Progenitor cell of endocrine pancreas (in vitro differentiated cells): ENCODE measurements at places on chromosomes 5 and 9.
A peak's percentile ranks its signal among the peaks of the same experiment; 100 is the strongest.

DNA sequence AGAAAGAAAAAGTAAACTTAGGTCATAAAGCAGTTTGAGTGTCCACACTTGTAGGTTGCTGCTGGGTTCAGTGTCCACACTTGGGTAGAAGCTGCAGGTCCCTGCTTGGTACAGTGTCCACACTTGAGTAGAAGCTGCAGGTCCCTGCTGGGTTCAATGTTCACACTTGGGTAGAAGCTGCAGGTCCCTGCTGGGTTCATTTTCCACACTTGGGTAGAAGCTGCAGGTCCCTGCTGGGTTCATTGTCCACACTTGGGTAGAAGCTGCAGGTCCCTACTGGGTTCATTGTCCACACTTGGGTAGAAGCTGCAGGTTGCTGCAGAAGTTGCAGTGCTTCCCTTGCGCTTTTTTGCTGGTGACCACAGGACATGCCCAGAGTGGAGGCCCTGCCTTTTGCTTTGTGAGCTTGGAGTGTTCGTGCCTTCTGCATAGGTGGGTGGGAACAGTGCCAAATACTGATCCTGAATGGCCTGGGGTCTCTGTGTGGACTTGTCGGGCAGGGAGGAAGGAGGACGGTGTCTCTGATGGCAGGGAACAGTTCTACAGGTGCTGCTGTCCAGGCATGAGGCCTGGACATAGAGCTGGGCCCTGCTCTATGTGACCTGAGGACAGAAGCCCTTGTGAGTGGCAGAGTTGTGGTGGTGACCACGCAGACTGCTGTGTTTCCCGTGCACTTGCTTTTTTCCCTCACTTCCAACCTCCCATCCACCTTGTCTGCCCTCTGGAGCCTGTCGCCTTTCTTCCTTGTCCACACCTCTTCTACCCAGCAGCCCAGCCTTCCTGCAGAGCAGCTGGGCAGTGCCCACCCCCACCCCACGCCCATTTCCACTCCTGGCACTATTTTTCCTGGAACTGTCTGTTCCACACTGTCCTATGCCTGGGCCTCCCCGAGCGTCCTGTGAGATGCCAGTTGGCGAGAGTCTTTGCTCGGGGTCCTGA lies 120.8 kb downstream of the EHMT1 start:
- H3K4me1 ChIP-seq = no peaks in the 10 kb centered on the region
- no peak for DNase-seq
- H3K4me3 ChIP-seq = no peak overlapping the region
- peak overlapping the region; percentile 56 for H3K27ac ChIP-seq

- H3K27ac ChIP-seq = no peak overlapping the region
- H3K4me3 ChIP-seq = no peak overlapping the region
- no peak for DNase-seq
- no peaks in the 10 kb centered on the region for H3K36me3 ChIP-seq
Observed at GRCh38 chr5:170639221-170639925, 135.6 kb downstream of the KCNIP1 start.

- no peak overlapping the region for H3K4me3 ChIP-seq
- H3K36me3 ChIP-seq = peaks cover 2% of the 10 kb centered on the region
- no peak for DNase-seq
Observed at GRCh38 chr9:121242219-121242958, 25.6 kb upstream of the GSN start.

DNA sequence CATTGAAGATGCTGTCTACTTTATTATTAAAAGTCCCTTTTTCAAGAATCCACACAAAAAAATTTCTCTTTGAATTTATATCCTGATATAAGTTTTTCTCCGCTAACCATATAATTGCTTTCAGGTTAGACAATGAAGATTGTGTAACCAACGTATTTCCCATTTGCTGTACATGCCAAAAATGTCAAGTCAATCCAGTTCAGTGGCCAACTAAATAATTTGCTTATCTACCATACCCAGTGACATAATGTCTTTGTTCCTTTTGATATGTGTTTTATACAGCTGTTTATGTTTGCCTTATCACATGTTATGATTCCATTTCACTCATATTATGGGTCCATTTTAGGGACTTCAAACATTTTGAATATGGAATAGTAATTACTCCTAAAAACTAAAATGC lies 349.9 kb downstream of the EFNA5 start:
- no peaks in the 10 kb centered on the region for H3K36me3 ChIP-seq
- H3K4me3 ChIP-seq = no peak overlapping the region

DNA sequence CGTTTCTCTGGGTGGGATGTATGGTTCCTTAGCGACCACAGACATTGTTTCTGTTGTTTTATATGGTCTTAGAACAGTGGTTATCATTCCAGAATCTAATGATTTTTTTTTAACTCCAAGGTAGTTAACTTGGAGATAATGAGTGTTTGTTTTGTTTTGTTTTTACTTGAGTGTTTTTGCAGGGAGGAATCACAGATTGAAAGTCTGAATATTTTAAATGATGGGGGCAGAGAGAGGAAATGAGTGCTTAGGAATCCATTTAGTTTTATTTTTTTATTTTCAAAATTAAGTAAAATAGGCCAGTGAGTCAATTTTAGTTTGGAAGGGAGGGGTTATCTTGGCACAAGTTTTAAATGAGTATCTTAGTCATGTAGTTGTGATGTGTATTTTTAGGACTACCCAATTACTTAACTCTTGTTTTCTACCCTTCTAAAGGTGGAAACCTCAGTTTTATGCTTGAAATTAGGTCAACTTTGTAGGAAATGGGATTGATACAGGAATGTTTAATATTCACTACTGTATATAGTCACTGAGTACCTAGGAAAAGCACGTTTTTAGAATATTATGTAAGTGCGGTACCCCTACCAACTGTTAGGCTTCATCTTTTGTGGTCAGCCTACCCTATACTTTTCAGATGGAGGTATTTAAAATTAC lies 2.0 kb downstream of the UBE2R2 start:
- no peaks in the 10 kb centered on the region for H3K27me3 ChIP-seq
- H3K4me3 ChIP-seq = peak overlapping the region; percentile 88
- DNase-seq = no peak
- H3K27ac ChIP-seq = peak overlapping the region; percentile 97

GRCh38 chr5:151106043-151106442 lies 25.2 kb upstream of the TNIP1 start:
- no peaks in the 10 kb centered on the region for H3K27me3 ChIP-seq
- H3K4me1 ChIP-seq = peaks cover 3% of the 10 kb centered on the region
- no peak overlapping the region for H3K27ac ChIP-seq
- no peak for DNase-seq
- no peaks in the 10 kb centered on the region for H3K36me3 ChIP-seq
- no peak overlapping the region for H3K4me3 ChIP-seq

DNA sequence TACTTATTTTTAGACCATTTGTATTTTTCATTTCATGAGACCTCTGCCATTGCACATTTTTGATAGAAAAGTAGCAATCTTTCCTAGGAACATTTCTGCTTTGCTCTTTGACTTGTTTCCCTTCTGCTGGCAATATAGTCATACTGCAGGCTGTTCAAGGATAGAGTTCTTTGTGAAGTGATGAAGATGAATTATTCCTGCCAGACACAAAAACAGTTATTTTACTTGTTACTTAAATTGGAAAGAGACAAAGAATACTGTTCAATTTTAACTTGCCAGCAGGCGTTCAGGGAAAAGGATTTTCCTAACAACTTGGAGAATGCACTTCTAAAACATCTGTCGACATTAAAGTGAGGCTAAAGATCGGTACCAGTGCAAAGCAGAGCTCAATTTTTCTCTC lies 251.7 kb upstream of the ACTBL2 start:
- no peaks in the 10 kb centered on the region for H3K27me3 ChIP-seq
- no peaks in the 10 kb centered on the region for H3K36me3 ChIP-seq
- no peak overlapping the region for H3K27ac ChIP-seq
- DNase-seq = no peak
- no peak overlapping the region for H3K4me3 ChIP-seq

GRCh38 chr9:129094387-129095169 lies 13.7 kb downstream of the DOLPP1 start:
- no peak for DNase-seq
- no peak overlapping the region for H3K27ac ChIP-seq
- peaks cover 8% of the 10 kb centered on the region for H3K36me3 ChIP-seq
- H3K4me1 ChIP-seq = no peaks in the 10 kb centered on the region

GRCh38 chr5:170503990-170504596 lies at the start of gene KCNIP1:
Gene KCNIP1 (plus strand): TSS chr5:170504020.
- H3K27ac ChIP-seq = peak within 1 kb of the TSS; percentile 89
- no peaks in the 10 kb centered on the region for H3K36me3 ChIP-seq
- peak within 1 kb of the TSS; percentile 70 for H3K4me3 ChIP-seq
- H3K4me1 ChIP-seq = peaks cover 20% of the 10 kb centered on the region
- peaks cover 35% of the 10 kb centered on the region for H3K27me3 ChIP-seq
- peak; percentile 55 for DNase-seq

- no peaks in the 10 kb centered on the region for H3K36me3 ChIP-seq
- peak overlapping the region; percentile 33 for H3K4me3 ChIP-seq
- peak overlapping the region; percentile 82 for H3K27ac ChIP-seq
- peaks cover 10% of the 10 kb centered on the region for H3K27me3 ChIP-seq
- H3K4me1 ChIP-seq = peaks cover 19% of the 10 kb centered on the region
Observed at GRCh38 chr5:56668996-56669395, 146.4 kb upstream of the MAP3K1 start.

GRCh38 chr5:75710637-75711036 lies 6.6 kb downstream of the POC5 start:
- H3K27me3 ChIP-seq = no peaks in the 10 kb centered on the region
- peaks cover 1% of the 10 kb centered on the region for H3K36me3 ChIP-seq
- no peak for DNase-seq
- H3K27ac ChIP-seq = no peak overlapping the region

DNA sequence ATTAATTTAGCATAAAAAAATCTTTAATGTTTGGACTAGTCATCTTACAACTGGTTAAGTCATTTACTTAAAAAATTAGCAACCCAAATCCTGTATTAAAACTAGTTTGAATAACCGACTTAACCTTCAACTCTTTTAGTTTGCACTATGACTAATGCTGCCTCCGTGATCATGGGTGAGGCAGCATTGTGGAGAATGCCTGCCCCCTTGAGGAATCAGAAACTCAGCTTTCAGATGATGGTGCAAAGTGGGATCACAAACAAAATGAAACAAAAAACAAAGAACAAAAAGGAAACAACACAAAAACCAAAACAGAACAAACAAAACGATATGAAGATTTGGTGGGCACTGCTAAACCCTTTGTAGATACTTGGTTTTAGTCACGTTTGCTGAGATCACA lies 127.0 kb upstream of the PALM2AKAP2 start:
- no peak overlapping the region for H3K4me3 ChIP-seq
- no peak overlapping the region for H3K27ac ChIP-seq
- no peaks in the 10 kb centered on the region for H3K36me3 ChIP-seq
- peaks cover 42% of the 10 kb centered on the region for H3K27me3 ChIP-seq
- H3K4me1 ChIP-seq = no peaks in the 10 kb centered on the region

GRCh38 chr5:76638479-76638878 lies 15.3 kb upstream of the F2RL2 start:
- H3K36me3 ChIP-seq = no peaks in the 10 kb centered on the region
- H3K27me3 ChIP-seq = no peaks in the 10 kb centered on the region
- H3K4me1 ChIP-seq = no peaks in the 10 kb centered on the region
- H3K27ac ChIP-seq = no peak overlapping the region
- no peak for DNase-seq

DNA sequence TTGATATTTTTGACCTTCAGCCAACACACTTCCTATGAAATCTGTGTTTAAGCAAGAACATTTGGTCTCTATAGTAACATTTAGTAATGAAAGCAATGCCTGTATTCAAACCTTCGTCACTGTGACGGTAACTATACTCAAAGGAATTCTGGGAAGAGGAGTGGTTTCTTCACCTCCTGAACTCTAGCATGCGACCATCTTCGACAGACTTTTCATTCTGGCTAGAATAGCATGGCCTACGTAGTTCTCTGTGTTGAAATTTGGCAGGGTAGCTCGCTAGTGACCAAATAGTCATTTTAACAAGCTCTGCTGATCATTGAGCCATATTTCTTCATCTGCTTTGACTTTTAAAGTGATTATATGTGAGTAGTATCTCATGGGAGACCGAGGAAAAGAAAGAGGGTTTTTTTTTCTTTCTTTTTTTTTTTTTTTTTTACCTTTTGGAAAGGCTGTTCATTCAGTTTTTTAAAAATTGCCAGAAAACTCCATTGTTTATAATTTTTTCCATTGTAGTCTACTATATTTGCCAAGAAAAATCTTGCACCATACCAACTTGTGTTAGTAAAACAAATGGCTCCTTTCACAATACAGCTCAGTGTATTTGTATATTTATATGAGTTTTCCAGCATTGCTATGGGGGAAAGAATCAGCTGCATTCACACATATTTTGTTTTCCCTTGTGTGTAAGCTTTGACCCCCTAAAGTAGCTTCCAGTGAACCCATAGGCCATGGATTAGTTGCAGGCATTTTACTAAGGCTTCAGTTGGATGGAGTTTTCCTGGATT lies 166.8 kb downstream of the NNT start:
- no peak for DNase-seq
- H3K4me1 ChIP-seq = no peaks in the 10 kb centered on the region
- H3K27ac ChIP-seq = no peak overlapping the region
- no peak overlapping the region for H3K4me3 ChIP-seq
- no peaks in the 10 kb centered on the region for H3K36me3 ChIP-seq
- H3K27me3 ChIP-seq = no peaks in the 10 kb centered on the region

GRCh38 chr5:2757563-2758351 lies 6.3 kb upstream of the IRX2 start:
- no peaks in the 10 kb centered on the region for H3K36me3 ChIP-seq
- DNase-seq = no peak
- no peak overlapping the region for H3K4me3 ChIP-seq
- no peak overlapping the region for H3K27ac ChIP-seq
- H3K4me1 ChIP-seq = peaks cover 9% of the 10 kb centered on the region

DNA sequence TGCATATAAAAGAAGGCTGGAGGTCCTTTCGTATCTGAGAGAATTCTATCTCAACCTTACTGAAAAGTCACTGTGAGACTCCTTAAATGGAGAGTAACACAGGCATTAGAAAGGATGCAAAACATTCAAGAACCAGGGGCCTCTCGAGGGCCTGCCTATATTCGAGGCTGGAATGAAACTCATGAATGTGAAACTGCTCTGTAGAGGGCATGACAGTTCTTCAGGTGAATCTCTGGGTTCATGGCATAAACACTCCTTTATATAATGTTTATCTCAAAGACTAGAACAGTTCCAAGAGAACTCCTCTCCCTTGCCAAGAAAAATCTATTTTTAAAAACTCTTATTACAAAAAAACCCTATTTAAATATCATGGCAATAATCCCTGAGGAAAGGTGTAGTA lies 113.9 kb downstream of the SEC61B start:
- H3K27me3 ChIP-seq = no peaks in the 10 kb centered on the region
- no peak overlapping the region for H3K4me3 ChIP-seq
- no peaks in the 10 kb centered on the region for H3K4me1 ChIP-seq
- H3K27ac ChIP-seq = no peak overlapping the region
- H3K36me3 ChIP-seq = no peaks in the 10 kb centered on the region
- DNase-seq = no peak

GRCh38 chr9:105662184-105663104 lies at the start of gene TAL2:
Gene TAL2 (plus strand): TSS chr9:105662457. CDS start chr9:105662497, 40 bp downstream.
- no peak for DNase-seq
- H3K27me3 ChIP-seq = peaks cover 55% of the 10 kb centered on the region
- H3K36me3 ChIP-seq = no peaks in the 10 kb centered on the region

DNA sequence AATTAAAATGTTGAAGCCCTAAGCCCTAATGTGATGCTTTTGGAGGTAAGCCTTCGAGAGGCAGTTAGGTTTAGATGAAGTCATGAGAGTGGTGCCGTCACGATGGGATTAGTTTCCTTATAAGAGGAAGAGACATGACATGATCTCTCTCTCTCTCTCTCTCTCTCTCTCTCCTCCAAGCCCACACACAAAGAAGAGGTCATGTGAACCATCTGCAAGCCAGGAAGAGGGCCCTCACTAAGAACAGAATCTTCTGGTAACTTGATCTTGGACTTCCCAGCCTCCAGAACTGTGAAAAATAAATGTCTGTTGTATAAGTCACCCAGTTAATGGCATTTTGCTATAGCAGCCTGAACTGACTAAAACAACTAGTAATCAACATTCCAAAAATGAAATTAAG lies 175.5 kb downstream of the GNA14 start:
- H3K4me1 ChIP-seq = no peaks in the 10 kb centered on the region
- no peak overlapping the region for H3K4me3 ChIP-seq
- no peaks in the 10 kb centered on the region for H3K27me3 ChIP-seq
- DNase-seq = no peak
